ENCODE measurements at places on chromosomes 5 and 9.

DNA sequence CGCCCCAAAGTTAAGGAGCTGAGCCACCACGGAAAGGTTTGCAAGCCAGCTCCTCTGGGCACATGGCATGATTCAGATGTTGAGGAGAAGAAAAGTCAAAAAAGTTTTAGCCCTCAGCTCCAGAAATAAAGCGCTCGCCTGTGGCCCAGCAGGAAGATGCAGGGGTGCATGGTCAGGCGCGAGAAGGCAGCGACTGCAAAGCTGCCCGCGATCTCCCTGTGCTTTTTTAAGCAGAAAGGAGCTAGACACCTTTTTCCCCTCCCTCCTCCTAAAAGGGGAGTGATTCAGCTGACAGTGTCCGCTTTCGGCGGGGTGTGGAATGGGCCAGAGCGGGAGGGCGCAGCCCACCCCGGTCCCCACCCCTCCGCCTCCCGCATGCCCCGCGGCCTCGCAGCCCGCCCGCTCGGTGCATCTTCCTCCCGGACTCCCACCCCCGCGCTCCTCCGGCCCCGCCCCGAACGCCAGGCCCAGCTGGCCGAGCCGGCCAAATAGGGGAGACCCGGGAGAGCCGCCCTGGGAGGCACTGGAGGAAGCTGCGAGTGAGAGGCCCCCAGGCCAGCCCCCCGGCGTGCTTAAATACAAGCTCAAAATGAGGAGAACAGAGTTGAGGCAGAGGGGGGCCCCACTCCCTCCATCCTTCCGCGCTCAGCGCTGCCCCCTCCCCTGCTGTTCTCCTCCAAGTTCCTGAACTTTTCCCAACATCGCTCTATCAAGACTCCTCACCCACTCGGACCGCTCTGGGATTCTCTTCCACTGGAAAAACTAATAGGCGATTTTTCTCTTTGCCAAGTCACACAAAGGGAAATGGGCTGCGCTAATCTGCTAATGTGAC lies at the start of gene ADAMTS12:
ADAMTS12 (minus strand) TSS at position 203 of the 832 bp plus-strand sequence; CDS start at position 69, 134 bp downstream.
- DNase-seq, result no peak

DNA sequence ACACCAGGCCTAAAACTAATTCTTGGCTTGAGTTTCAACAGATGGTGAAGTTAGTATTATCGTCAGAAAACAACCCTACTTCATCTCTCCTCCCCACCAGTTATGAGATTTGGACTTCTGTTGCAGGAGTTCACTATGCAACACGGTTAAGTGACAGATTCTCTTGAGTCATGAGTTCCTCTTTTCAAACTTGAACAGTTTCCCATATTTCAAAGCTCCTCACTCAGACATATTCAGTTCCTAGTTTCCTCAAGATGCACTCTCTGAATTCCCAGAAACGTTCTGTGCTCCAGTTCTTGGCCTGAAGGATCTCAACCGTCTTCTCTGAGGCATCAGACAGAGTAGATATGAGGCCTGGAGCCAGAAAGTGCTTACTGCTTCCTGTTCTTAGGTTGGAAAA lies 7.3 kb upstream of the PTGER4 start:
- no peak for DNase-seq

- no peak for DNase-seq
These were observed 216.2 kb downstream of the FANCC start for GRCh38 chr9:95101326-95101725.

- DNase-seq, result peak; percentile 24
These were observed 54.5 kb downstream of the STK10 start for GRCh38 chr5:172133359-172134029.

GRCh38 chr9:95634536-95634935 lies 117.8 kb upstream of the PTCH1 start:
- DNase-seq, result no peak

GRCh38 chr9:111634860-111635259 lies 3.7 kb downstream of the DNAJC25 start:
- no peak for DNase-seq

GRCh38 chr5:124034963-124035362 lies 523.0 kb downstream of the CSNK1G3 start:
- no peak for DNase-seq

GRCh38 chr5:15734058-15734457 lies 234.1 kb downstream of the FBXL7 start:
- DNase-seq, result no peak
